ENCODE measurements at places on chromosomes 3 and 15. TPM values are rescaled to one million over a fixed set of nuclear protein-coding genes. Genes with fewer than 3 reads are reported as not detected.
A peak's percentile ranks its signal among the peaks of the same experiment; 100 is the strongest.

Gene VGLL3
- 0.05 TPM for total RNA-seq

DNA sequence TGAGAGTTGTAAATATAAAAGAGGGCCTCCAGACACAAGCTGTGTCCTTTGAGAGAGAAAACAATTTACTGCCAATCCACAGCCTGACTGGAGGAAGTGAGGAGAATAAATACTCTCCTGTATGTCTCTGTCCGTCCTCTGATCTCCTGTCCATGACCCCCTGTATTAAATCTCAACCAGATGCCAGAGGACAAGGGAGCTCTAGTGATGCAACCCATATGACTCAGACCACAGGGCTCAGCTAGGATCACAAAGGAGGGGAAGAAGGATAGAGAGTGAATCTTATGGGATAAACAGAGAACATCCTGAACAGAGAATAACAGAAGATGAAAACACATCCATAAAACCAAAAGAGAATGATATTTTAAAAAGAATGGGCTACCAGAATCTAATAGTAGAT is 482.6 kb downstream of the PLOD2 start:
- no peaks in the 10 kb centered on the region for H3K27me3 ChIP-seq
- H3K4me3 ChIP-seq: no peak overlapping the region
- H3K27ac ChIP-seq: no peak overlapping the region
- no peak for DNase-seq
- H3K36me3 ChIP-seq: no peaks in the 10 kb centered on the region
- no peaks in the 10 kb centered on the region for H3K4me1 ChIP-seq

Gene TARS3
- 15.9 TPM for total RNA-seq

DNA sequence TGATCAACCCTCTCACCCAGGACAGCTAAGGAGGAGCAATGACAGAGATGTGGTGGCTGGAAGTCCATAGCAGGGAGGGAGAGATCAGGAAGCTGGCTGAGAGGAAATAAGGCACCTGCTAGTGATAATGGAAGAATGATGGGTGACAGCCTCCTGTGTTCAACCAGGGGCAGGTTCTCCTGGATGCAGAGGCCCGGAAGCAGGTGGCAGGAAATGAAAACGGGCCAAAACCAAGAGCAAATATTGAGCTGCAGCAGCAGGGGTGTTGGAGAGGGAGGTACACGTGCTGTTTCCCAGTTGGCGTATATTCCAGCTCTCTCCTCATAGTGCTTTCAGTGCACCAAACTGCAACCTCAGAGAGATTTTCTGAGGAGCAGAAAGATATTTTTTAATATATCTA is 213.4 kb upstream of the TBL1XR1 start:
- no peak overlapping the region for H3K4me3 ChIP-seq
- no peak overlapping the region for H3K27ac ChIP-seq
- peak; percentile 60 for DNase-seq
- peaks cover 10% of the 10 kb centered on the region for H3K4me1 ChIP-seq
- H3K27me3 ChIP-seq: no peaks in the 10 kb centered on the region

DNA sequence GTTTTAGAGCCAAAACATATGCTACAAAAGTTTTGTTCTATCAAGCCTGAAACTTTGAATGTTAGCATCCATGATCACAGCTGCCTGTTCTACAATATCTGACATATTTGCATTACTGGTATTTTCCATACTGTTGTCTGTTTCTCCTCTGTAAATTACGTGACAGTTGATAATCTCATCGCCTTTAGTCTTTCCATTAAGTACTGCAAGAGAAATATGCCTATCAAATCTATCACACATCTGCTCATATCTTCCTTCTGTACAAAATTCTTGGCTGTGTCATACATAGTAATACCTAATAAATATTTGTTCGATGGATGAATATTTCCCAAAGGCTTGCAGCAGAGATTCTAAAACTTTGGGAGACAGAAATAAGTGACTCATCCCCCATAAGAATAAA is 717.3 kb downstream of the OTOL1 start:
- H3K4me1 ChIP-seq: no peaks in the 10 kb centered on the region
- no peaks in the 10 kb centered on the region for H3K27me3 ChIP-seq
- H3K4me3 ChIP-seq: no peak overlapping the region
- no peak overlapping the region for H3K27ac ChIP-seq

Gene GOLGA6L7
- not detected for total RNA-seq

DNA sequence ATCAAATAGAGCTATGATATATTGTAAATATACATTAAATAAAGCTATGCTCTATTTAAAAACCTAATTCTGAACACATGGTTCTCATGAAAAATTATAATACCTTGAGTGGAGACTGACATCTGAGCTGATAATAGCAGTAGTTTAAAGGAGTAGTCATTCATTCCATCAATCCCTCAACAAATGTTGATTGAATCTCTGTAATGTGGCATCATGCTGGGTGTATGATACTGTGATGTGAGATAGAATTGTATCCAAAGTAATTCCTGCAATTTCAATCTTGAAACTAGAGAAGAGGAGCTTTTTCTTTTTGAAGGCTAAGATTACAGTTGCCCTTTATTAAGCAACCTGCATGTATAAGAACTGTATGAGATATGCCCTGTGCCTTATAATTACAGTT is 63.1 kb downstream of the ADAMTSL3 start:
- no peaks in the 10 kb centered on the region for H3K27me3 ChIP-seq
- H3K27ac ChIP-seq: no peak overlapping the region
- no peak overlapping the region for H3K4me3 ChIP-seq
- no peak for DNase-seq
